GM04504 (cell line): ENCODE measurements at places on chromosomes 2 and 18.

DNA sequence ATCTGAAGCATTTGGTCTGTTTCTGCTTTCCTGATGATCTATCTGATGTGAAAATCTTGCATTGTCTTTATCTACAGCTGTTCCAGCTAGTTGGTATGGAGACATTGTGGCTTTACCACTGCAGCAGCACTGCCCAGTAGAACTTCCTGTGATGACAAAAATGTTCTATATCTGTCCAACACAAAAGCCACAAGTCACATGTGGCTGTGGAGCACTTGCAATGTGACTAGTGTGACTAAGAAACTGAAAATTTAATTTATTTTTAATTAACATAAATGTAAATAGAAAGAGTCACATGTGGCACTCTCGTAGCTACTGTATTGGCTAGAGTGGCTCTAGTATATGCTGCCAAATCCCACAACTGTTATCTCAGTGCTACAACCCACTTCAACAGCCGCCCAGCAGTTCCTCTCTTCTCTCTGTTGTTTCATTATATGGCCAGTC, 425.7 kb downstream of the SETBP1 start:
- no peak for DNase-seq

DNA sequence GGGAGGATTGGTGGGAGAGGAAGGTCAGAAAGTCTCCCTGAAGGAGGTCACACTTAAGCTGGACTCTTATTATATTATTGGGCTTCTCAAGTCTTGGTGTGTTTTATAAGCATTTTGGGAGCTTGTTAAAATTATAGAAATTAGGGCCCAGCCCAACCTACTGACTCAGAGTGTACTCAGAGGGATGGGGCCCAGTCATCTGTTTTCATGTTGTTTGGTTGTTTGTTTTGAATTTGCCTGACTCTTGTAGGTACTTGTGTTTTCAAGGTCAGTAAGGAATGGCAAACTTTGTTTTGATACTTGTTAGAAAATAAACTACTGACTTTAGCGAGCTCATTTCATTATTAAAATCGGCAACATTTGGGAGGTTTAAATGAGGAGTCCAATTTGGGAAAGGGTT, 152.0 kb downstream of the INSIG2 start:
- no peak for DNase-seq

- no peak for DNase-seq
Observed at GRCh38 chr2:94987074-94988020, 38.2 kb upstream of the MAL start.

DNA sequence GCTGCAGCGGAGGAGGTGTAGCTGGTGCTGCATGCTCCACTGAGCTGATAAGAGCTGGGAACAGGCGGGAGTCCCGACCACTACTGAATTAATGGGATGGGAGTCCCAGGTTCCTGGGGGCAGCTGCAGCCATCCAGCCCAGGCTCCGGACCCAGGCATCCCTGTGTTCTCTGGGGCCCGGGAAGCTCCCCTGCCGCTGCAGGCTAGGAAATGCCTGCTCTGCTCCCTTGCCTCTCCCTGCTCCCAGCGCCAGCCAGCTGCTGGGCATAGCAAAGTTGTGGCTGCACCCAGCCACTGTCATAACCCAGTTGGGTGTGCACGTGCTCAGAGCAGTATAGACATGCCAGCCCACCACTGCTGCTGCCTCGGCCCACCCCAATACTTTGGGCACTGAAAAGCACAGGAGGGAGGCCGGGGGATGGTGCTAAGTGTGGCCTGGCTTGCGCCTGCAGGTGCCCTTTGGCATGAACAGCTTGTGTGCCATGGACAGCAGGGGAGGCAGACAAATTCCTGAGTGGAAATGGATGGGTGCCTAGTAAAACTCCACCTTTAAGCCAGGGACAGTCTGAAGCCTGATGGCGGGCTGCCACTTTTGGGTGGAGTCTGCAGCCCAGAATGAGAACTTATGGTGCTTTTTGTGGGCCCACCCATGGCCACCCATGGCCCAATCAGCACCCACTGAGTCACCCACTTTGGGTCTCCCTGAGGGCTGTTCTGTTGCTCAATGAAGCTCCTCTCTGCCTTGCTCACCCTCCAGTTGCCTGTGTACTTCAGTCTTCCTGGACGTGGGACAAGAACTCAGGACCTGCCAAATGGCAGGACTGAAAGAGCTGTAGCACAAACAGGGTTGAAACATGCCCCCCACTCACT, 219.3 kb upstream of the TMEFF2 start:
- DNase-seq, result no peak

DNA sequence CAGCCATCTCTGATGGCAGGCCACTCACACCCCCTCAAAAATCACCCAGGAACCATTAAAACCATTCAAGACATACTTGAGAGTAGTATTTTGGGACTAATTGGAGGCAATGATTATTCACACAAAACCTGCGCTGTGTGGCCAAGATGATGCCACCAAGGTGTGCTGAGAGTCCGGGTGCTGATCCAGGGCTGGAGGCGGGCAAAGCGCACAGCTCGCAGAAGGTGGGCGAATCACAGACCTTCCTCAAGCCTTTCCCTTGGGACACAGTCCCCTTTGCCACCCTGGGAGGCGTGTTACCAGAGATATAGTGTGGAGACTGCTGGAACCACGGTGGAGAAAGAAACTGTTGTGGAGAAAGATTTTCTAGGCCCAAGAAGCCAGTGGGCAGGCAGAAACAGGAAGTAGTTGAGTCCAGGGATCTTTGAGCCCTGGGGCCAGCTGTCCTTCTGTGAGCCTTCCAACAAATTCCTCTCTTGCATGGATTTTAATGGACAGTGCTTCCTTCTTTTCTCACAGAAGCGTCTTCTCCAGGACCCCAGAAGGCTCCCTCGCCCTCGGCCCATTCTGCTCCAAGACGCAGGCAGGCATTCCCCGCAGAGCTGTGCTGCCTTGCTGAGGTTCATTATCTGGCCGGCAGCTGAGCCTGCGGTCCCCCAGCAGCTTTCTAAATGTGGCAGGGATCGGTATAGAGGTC, 8.0 kb downstream of the COPS9 start:
- DNase-seq, result no peak

DNA sequence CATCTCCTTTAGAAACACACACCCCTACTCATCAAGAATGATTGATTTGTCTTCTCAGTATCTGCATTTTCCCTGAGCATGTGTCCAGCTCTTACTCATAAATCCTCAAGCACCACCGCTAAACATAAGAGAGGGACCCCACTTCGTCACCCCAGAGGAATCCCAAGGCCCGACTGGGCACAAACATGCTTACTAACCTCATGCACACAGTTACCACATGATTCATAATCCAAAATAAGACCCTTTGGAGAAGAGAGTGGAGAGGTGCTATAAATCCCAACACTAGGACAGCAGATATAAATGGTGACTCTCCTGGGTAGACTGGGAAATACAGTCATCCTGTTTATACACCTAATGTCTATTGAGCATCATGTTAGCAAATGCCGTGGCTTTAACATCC, 843.2 kb upstream of the ID2 start:
- DNase-seq, result no peak

GRCh38 chr2:235669983-235670962, 176.4 kb downstream of the AGAP1 start:
- peak; percentile 48 for DNase-seq

GRCh38 chr2:206981086-206981674, 41.9 kb downstream of the CPO start:
- no peak for DNase-seq

- DNase-seq, result no peak
Observed at GRCh38 chr18:2964361-2965010, 48.5 kb downstream of the LPIN2 start.

DNA sequence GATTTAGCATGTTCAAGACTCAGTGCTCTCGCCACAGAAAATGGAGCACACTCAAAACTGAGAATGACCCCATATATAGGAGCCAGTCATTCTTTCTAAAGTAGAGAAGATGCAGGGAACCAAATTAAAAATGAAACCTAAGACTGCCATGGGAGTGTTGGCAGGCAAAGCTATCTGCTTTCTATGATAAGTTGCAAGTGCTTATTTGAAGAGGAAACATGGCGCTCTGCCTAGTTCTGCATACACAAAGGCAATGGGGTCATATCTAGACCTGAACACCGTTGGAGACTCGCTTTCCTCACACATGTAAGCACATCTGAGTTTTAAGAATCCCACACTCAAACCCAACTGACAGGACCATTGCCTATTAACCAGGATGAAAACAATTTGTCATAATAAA, 292.5 kb downstream of the ALK start:
- no peak for DNase-seq

- DNase-seq, result no peak
Observed at GRCh38 chr2:122390406-122390805, 635.0 kb downstream of the TSN start.

DNA sequence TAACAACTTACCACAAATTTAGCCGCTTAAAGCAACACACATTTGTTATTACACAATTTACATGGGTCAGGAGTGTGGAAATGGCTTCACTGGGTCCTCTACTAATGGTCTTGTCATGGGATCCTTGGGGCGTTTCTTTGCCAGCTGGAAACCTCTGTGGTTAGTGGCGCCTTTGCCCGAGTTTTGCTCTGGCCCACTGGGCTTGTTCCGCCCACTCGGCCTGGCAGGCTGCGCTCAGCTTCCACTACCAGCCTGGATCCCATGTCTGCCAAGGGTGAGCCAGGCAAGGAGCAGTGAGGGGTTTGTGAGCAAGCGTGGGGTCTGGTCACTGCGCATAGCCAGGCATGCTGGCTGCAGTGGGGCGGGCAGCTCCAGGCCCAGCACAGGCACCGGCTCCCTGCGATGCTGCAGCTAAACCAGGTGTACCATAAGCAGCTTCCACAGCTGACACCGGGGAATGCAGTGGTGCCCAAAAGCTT, 16.2 kb upstream of the MBD2 start:
- no peak for DNase-seq

DNA sequence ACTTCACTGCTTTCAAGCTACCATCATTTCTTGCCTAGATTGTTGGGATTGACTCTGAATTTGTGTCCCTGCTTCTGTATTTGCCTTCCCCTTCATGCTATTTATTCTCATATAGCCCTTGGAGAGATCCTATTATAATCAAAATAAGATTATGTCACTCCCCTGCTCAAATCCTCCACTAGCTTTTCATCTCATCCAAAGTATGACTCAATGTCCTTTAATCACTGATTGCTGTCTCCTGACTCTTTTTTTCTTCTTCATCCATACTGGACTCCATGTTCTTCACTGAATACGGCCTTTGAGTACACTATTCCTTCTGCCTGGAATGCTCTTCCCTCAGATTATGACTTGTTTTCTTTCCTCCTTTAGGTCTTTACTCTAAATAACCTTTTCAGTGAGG, 5.0 kb downstream of the RBKS start:
- no peak for DNase-seq

- no peak for DNase-seq
Observed at GRCh38 chr2:19667085-19667484, 234.7 kb downstream of the TTC32 start.

- no peak for DNase-seq
Observed at GRCh38 chr2:139631966-139632365, 851.8 kb upstream of the NXPH2 start.

GRCh38 chr2:129069875-129070594, 751.4 kb upstream of the HS6ST1 start:
- no peak for DNase-seq

DNA sequence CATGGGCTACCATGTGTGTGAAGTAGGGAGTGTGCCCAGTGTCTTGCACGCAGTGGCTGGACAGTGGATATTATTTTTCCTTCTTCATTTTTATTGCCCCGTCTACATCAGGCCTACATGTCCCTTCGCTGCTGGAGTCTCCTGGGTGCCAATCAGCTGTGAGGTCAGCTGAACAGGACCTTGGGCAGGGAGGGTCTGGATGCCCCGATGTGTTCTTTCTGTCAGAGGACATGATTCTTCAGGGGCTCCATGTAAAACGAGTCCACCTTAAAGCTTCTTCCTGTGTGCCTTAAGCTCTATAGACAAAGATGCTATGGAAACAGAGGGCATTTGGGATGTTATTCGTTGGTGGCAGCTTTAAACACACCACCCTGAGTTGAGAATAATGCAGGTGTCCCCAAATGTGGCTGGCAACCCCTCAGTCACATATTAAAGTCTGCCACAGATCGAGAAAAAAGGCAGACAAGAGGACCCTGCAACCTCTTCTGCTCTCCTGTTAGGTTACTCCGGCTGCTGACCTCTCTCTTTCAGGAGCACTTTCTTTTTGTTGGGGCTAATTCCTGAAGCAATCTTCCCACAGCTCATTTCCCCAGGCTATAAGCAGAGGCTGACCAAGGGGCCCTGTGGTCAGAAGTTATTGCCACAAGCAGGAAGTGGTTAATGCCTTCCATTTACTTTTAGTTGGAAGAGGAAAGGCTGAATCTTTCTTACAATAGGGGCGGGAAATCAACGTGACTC, 20.0 kb downstream of the GREB1 start:
- DNase-seq, result no peak

DNA sequence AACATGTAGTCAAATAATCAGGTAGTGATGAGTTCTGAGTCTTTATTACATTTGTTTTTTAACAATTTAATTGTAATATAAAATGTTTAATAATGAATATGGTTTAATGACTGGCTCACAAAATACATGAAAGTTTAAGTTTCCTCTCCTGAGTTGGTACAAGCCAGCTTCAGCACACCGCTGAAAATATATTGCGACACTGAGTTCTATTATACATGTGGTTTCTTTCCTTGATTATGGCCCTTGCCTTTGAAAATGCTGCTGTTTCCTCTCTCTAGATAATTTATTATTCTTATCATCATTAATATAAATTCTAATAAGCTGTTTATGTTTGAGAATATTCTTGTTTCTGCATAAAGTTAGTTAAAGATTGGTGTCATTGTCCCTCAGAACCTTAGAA, 249.3 kb downstream of the PARD3B start:
- DNase-seq, result no peak

- DNase-seq, result no peak
Observed at GRCh38 chr2:8488001-8488738, 193.7 kb upstream of the ID2 start.

DNA sequence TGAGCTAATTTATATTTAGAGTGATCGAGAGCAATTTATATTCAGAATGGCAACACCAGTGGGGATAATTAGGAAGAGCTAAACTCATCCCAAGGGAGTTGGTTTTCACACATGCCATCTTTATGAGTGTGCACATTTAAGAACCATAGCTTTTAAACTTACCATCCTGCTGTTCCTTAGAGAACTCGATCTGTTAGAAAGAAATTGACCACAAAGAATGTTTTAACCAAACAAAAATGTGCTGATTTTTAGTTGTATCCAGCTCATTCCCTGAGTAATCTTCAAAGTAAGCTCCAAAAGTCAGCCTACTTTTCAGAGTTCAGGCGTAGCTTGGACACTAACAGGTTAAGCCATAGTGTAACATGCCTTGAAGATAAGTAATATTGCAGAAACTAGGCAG, 12.6 kb downstream of the MYL1 start:
- no peak for DNase-seq

GRCh38 chr2:237955640-237956401, 11.0 kb upstream of the UBE2F start:
- DNase-seq, result no peak

DNA sequence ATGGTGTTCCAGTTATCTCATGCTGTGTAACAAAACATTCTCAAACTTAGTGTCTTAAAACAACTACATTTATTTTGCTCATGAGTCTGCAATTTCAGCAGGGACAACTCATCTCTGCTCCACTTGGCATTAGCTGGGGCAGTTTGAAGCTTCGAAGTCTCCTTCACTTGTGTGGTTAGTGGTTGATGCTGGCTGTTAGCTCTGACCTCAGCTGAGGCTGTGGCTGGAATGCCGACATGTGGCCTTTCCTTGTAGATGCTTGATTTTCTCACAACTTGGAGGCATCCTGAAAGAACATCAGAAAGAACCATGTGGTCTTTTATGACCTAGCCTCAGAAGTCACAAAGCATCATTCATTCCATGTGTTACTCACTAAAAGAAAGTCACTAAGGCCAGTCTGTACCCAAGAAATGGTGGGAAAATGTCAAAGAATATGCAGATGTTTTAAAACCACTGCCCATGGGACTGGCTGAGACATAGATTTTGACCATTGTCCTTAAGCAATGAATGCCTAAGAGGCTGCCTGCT, 3.8 kb upstream of the TMSB10 start:
- DNase-seq, result peak; percentile 94
